ENCODE measurements at places on chromosomes 12 and 14.

DNA sequence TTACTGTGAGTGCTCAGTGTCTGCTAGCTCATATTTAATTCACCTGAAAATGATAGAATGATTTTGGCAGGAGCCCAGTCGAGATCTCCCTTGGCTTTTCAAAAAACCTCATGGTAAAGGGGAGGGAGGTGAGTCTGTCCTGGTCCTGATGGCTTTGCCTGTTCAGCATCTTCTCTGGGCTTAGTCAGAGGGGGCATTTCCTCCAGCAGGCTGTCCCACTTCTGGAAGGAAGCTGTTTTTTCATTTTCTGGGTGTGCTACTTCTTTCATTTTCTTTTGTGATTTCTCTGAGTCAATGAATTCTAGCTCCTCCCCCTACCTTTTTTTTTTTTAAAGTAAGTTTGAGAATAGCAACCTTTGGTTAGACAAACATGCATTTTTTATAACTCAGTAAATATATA lies 58.8 kb downstream of the TMX1 start:
- no peak for DNase-seq

- DNase-seq: no peak
Observed at GRCh38 chr14:104230946-104231345, 92.6 kb downstream of the KIF26A start.

- no peak for DNase-seq
Observed at GRCh38 chr14:99875836-99876235, 82.6 kb downstream of the EML1 start.

GRCh38 chr12:112862636-112863290 lies 44.0 kb upstream of the OAS1 start:
- DNase-seq: peak; percentile 45

- no peak for DNase-seq
Observed at GRCh38 chr12:109452489-109452888, 24.6 kb downstream of the KCTD10 start.

- DNase-seq: no peak
Observed at GRCh38 chr12:77406219-77406905, 341.0 kb upstream of the E2F7 start.

DNA sequence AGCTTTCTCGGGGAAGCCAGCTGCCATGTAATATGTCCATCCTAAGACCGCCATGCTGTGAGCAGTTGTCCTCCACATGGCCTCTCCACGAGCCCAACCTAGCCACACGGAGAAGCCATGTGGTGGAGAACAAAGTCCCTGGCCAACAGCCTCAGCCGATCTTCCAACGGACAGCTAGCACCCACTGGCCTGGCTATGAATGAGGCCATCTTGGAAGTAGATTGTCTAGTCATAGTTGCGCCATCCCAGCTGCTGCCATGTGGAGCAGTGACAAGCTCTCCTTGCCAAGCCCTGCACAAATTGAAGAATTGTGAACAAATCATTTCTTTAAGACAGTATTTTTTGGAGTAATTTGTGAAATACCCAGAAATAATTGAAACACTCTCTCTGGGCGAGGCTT lies 49.3 kb upstream of the USP44 start:
- no peak for DNase-seq

DNA sequence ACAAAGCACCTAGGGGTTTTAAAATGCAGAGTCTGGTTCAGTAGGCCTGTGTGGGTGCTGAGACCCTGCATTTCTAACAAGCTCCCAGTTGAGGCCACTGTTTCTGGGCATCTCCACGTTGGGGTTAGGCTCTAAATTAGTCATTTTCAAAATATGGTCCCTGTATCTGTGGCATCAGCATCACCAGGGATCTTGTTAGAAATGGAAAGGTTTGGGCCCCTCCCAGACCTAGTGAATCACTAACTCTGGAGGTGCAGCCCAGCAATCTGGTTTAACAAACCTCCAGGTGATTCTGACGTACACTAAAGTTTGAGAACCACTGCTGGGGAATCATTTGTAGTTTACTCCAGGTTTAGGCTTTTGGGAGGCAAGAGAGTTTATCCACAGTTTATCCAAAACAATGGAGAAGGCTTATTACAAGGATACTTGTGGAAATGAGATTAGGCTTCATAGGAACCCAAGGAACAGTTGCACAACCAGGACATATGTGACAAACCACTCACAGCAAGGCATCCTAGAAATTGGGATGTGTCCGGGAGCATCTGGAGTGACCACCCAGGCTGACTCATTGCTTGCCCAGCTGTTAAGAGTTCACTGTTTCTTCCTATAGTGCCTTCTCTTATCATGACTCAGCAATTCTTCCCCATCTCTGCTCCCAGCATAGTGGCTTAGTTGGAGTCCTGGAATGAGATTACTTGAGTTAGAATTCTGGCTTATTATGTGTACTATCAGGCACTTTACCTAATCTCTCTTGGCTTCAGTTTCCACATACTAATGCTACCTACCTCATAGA lies 71.6 kb upstream of the STXBP6 start:
- DNase-seq: no peak

DNA sequence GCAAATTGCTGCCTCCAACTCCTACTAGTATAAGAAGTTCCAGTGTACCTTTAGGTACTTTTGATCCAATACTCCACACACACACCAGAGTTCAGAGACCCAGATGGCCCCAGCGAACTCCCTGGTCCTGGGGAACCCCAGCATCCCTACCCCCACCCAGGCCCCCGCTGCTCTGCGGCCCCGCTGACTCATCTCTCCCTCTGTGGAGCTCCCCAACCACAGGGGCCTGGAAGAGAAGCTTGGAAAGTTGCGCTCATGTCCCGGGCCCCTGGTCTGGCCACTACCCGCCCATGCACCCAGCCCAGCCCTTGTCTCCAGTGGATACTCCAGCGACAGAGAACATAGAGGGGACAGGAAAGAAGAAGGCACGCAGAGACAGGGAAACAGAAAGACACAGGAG lies 4.2 kb upstream of the SP7 start:
- DNase-seq: no peak

- no peak for DNase-seq
Observed at GRCh38 chr12:1574865-1575259, 19.5 kb downstream of the FBXL14 start.

GRCh38 chr14:101254805-101255764 lies 306.2 kb upstream of the DIO3 start:
- DNase-seq: no peak

DNA sequence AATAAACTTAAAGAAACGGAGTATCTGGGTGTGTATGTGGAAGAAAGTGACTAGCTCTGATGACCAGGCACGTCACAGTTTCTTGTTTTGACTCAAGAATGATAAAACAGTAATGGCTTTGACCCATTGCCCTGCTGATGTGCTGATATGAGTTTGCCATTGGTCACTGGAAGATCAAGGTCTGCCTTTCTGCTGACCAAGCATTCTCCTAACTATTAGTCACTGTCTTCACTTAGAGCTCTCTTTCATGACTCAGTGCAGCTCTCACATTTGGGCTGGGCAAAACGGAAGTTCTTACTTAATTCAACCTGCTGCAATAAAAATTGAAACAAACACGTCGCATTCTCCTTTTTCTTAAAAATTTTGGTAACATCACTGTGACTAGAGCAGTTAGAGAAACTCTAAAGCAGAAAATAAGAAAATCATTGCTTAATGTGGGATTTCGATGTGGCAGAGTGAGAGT lies 366.7 kb downstream of the BTG1 start:
- no peak for DNase-seq

DNA sequence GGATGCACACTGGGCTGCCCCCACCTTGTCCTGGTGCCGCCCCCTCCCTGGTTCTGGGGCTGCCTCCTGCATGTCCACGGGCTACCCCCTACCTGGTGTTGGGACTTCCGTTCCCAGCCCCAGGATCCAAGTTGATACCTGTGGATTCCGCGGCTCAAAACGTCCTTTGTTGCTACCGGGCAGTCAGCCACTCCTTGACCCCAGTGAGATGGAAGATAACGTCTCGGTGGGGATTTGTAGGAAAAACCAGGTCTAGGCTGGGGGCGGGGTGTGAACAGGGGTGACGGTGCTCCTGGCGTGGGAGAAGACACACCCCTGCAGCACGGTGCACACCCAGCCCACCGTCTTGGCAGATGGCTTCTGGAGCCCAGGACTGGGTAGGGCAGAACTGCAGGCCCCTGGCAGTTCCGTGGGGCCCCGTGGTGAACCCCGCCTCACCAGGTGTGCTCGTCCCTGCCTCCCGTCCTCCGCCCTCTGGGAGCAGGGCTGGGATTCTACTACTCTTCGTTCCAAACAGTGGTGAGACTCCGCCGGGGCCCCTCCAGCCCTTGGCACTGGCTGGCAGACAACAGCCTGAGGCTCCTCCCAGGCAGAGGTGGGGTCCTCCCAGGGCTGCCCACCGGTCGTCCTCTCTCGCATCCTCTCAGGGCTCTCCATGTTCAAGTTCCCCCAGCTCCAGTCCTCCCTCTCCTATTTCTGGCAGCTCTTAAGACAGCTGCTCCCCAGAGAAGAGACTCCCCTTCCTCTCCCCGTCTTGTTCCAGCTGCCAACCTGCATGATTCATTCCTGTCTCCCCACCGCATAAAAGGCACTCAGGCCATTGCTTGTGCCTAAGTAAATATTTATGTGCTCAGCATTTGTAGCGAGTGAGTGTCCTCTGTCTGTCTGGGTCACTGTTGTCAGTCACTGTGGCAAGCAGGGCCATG lies 75.5 kb downstream of the FBXL14 start:
- peak; percentile 80 for DNase-seq

- no peak for DNase-seq
Observed at GRCh38 chr14:100372357-100373048, 49.4 kb downstream of the SLC25A47 start.

- peak; percentile 79 for DNase-seq
Observed at GRCh38 chr12:12469386-12469785, 93.3 kb downstream of the DUSP16 start.

GRCh38 chr14:101862177-101862576 lies 100.7 kb downstream of the PPP2R5C start:
- no peak for DNase-seq

DNA sequence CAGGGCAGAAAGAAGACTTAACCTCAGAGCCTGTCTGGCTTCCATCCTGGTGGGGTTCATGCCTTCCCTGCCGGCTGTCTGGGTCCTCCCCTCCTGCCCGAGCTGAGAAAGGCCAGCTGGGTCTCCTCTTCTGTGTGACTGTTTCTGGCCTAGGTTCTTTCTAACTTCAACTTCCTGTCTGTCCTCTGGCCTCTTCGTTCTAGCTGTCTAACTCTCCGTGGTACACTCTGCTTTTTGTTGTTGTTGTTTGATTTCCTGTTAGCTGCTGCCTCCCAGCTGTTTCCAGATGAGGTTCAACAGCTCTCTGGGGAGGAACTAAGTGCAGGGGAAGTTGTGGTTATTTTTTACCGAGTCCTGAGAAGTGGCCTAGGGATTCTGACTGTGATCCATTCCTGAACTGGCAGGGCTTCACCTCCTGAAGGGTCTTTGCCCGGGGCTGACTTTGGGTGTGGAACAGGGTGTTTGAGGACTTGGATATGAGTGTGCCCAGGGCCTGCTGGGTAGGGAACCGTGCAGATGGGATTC lies 3.2 kb downstream of the MLXIP start:
- peak; percentile 59 for DNase-seq

GRCh38 chr12:14994610-14995009 lies 21.8 kb downstream of the PDE6H start:
- no peak for DNase-seq

- no peak for DNase-seq
Observed at GRCh38 chr14:75051556-75051899, 261 bp upstream of the MLH3 start.

GRCh38 chr14:98819867-98820206 lies 452.2 kb downstream of the BCL11B start:
- DNase-seq: no peak

GRCh38 chr14:95102680-95103044 lies 54.7 kb downstream of the DICER1 start:
- DNase-seq: no peak

- DNase-seq: no peak
Observed at GRCh38 chr12:16008421-16008824, 97.3 kb downstream of the DERA start.

DNA sequence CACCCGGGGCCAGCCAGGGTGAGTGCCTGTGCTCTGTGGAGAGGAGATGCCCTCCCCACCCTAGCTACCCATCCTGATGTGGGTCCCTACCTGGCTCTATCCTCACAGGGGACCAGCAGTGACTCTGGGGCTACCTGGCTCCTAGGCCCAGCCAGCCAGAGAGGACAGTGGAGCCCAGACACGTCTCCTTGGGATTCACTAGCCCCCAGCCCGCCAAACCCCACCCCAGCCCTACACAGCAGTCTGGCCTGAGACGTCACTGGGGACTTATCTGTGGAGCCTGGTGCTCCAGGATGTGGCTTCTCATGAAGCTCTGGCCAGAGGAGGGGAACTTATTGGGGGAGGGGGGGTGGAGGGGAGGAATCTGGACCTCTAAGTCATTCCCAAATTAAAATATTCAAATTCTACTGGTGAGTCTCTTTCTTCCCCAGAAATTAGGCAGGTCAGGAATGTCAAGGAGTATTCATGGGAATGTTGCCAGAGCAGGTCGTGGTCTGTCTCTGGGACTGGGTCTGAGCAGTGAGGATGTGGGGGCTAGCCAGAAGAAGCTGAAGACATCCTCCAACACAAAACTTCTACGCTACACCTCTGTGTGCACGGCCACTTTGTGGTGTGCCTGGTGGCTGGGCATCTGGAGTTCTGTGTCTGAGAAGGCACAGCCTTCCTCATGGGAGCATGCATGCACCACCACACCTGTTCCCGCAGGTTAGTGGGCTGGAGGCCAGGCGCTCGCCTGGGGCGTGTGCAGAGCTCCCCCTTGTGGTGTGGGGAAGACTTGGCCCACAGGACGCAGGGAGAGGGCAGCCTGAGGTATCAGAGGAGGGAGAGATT lies 2.7 kb downstream of the CMTM5 start:
- peak; percentile 42 for DNase-seq
